Naive thymus-derived CD4-positive, alpha-beta T cell (primary cell): ENCODE measurements at places on chromosomes 5 and 9. TPM values are rescaled to one million over a fixed set of nuclear protein-coding genes. Genes with fewer than 3 reads are reported as not detected.

ANKRD18B gene
- not detected for polyA plus RNA-seq

BRD3 gene
- 12.4 TPM for polyA plus RNA-seq

IL17B gene
- not detected for polyA plus RNA-seq

C5orf58 gene
- polyA plus RNA-seq, result 2.0 TPM

CNTNAP3 gene
- not detected for polyA plus RNA-seq

ECPAS gene
- 6.8 TPM for polyA plus RNA-seq

TMEM252 gene
- not detected for polyA plus RNA-seq

MAMDC2 gene
- polyA plus RNA-seq, result not detected

HDHD3 gene
- polyA plus RNA-seq, result 52.8 TPM

MYMK gene
- not detected for polyA plus RNA-seq

LECT2 gene
- not detected for polyA plus RNA-seq

IL9 gene
- not detected for polyA plus RNA-seq

SPINK7 gene
- not detected for polyA plus RNA-seq

ANKRD31 gene
- 0.37 TPM for polyA plus RNA-seq

ECSCR gene
- polyA plus RNA-seq, result not detected

ADAMTS6 gene
- polyA plus RNA-seq, result 0.14 TPM

SPINK4 gene
- not detected for polyA plus RNA-seq

PFN3 gene
- polyA plus RNA-seq, result not detected

PCDHB12 gene
- polyA plus RNA-seq, result not detected

SVEP1 gene
- polyA plus RNA-seq, result not detected

HRH2 gene
- 8.0 TPM for polyA plus RNA-seq

OR1Q1 gene
- not detected for polyA plus RNA-seq

C5orf46 gene
- not detected for polyA plus RNA-seq

DAB2IP gene
- polyA plus RNA-seq, result not detected

FGF18 gene
- polyA plus RNA-seq, result not detected

SPINK13 gene
- not detected for polyA plus RNA-seq

ADAMTS19 gene
- not detected for polyA plus RNA-seq

ZNF879 gene
- 6.1 TPM for polyA plus RNA-seq
